RPMI7951 (cell line): ENCODE measurements at places on chromosomes 4 and X.

DNA sequence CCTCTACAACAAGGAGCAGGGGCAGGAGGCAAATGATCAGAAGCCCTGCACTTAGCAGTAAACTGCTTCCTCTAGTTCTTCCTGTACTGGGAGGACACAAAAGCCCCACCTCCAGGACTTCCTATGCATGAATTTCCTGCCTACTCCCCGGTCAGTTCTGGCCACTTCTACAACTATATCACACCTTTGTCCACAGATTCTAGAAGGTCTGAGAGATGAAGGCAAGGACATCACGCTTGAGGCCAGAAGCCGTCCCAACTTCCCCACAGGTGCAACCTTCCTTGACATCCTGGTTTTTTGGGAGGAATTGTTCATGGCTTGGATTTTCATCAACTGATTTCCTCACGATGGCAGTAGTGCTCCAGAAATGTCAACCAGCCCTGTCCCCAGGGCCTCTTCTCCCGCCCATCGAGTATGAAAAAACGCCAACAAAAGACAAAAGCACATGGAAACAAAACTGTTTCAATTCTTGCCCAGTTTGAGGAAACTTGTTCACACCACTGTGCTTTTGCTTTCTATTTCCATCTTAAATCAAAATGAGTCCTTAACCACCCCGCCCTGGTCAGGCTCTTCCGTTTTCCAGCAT is 206.5 kb upstream of the STK26 start:
- DNase-seq, result no peak

DNA sequence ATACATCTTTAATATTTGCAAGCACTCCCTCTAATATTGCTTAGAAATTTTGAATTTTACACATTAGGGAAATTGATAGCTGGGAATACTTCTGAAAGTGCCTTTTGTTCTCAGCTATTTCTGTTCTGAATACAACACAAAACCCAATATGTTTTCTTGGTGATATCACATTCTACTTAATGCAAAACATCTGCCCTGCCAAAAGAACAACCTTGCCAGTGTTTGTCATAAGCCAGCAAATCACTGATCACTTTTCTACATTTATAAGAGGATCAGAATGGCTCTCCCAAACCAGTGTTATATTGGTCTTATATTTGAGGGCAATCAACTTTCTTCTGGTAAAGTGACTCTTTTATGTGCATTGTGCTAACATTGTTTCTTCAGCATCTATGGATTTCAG is 126.8 kb upstream of the APOOL start:
- no peak for DNase-seq

DNA sequence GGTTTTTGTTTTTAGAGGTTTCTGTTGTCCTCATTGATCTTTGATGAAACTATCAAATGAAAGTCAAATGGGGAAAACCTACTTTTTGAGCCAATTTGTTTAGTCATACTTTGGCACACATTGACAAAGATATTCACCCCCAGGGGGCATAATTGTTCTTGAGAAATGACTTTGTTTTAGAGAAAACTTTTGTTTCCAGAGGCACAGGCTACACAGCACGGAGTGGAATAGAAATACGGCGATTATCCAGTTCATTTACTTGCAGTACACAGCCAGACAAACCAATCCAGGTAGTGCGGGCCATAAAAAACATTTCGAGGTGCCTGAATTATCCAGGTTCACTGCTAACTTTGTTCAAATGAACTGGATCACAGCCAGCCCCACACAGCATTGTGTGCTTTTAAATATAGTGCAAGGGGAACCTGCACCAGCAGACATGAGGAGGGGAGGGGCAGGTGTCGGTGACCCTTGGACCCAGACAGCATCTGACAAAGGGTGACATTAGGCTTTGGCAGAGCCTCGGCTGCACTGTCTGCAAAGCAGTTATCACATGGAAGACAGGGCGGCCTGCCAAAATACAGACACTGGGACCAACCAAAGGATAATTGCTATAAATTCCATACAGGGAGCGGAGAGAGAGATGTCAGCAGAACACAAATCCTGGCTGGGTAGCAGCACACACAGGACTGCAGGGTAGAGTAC is 179.6 kb upstream of the NOCT start:
- DNase-seq, result peak; percentile 19

- no peak for DNase-seq
Observed at GRCh38 chr4:131348263-131348662, 1800.8 kb upstream of the PCDH10 start.

- no peak for DNase-seq
Observed at GRCh38 chr4:6674500-6675149, 19.1 kb upstream of the S100P start.

DNA sequence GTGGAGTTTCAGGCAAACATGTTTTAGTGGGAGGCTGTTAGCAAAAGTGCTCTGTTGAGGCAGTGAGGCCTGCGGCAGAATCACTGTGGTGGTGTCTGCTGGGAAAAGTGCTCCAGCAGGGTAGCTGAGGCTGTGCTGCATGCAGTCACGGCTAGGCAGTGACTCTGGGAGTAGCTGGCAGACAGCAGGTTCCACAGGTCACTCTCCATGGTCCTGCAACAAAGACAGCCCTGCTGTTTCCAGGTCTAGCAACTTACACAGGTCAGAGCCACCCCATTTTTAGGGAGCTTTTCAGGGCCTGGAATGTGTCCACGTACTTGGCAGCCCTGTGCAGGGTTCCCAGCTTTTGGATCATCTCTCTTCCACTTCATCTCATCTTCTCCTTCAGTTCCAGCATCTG is 184.3 kb downstream of the NAA11 start:
- no peak for DNase-seq

DNA sequence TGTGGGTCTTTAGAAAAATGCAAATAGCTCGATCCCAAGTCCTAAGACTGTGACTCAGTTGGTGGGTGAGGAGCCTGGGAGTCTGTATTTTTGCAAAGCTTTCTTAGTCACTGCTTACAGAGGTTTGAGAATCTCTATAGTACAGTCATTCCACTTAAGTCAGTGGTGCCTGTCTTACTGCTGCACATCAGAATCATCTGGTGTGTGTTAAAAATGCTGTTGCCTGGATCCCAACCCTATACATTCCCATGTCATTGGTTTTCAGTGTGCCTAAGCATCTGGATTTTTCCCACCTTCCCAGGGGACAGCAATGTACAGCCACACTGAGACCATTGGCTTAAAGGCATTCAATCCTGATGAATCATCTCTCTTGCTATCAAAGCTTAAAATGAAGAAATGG is 21.0 kb upstream of the GEMIN8 start:
- DNase-seq, result no peak

DNA sequence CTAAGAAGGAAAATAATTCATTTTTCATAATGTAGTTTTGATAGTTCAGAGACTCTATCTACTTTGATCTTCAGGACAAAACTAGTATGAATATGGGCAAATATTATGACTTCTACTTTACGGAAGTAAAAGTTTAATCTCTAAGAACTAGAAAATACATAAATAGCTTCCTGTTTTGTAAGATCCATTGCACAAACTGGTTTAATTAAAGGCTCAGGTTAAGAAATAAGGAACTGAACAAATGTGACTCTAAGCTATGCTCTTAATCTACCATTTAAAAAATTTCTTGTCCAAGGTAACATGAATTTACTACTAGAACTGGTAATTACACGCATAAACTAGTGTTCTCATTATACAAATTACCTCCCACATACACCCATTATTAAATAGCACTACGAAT is 360.6 kb downstream of the INPP4B start:
- DNase-seq, result no peak

- DNase-seq, result peak; percentile 62
Observed at GRCh38 chr4:15656038-15656470, 897 bp upstream of the FBXL5 start.

- no peak for DNase-seq
Observed at GRCh38 chrX:9913146-9913433, 54.1 kb upstream of the CLDN34 start.
